ENCODE measurements at places on chromosomes 6 and 20.
A peak's percentile ranks its signal among the peaks of the same experiment; 100 is the strongest.

DNA sequence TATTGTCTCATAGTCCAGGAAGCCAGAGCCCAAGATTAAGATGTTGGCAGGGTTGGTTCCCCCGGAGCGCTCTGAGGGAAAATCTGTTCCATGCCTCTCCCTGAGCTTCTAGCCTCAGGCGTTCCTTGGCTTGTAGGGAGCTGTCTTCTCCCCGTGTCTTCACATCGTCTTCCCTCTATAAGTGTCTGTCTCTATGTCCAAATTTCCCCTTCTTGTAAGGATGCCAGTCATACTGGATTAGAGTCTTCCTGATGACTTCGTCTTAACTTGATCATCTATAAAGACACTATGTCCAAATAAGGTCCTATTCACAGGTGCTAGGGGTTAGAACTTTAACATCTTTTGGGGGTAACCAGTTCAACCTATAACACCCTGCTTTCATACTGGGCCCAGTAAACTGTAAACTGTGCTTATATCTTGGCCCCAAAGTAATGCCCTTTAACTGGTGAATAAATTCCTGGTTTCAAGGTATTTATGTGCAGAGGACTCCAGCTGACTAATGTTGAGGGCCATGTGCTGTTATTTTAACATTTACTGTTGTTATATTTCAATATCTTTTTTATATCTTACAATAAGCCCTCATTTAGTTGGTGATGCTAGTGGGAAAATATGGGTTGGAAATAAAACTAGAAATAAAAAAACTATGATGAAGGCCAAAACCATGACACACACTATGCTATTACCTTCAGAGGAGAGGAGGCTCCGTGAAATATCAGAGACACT lies 101.7 kb upstream of the IYD start:
- no peak for DNase-seq

DNA sequence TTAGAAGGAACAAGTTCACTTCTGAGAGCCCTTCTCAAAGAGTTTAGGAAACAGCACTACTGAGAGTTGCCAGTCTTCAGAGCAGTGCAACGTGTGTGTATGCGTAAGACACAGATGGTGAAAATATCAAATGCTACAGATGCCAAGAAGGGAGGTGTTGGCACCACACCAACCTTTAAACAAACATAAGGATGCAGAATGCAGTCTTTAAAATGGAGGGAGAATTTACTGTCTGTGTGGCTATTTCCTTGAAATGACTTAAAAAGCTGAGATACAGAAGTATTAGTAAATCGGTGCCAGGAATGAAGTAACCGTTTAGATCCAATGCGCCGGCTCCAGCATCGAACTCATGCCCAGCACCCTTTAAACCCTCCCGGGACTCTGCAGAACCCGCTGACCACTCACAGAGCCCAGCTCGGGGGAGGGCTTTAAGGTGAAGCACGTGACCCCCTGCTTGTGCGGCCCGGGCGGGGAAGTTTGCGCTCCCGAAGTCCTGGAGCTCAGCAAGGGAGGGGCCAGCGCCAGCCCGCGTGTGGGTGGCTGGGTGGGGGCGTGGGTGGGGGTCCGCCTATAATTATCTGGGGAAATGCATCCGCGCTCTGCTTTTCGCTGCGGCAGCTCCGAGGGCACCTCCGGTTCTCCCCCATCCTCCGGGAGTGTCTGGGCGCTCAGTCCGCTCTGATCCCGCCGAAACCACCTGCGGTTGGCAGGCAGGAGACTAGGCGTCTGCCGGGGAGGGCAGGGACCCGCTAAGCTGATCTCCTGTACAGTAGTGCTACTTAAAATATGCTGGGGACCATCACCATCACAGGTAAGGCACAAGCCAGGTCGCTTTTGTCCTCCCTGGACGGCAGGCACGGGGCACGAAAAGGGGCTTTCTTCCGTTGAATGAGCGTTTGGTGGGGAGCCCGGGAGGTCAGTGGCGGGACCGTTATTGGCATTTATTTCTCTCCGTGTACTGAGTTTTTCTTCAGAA lies 66.0 kb downstream of the ZBTB2 start:
- peak; percentile 65 for DNase-seq

DNA sequence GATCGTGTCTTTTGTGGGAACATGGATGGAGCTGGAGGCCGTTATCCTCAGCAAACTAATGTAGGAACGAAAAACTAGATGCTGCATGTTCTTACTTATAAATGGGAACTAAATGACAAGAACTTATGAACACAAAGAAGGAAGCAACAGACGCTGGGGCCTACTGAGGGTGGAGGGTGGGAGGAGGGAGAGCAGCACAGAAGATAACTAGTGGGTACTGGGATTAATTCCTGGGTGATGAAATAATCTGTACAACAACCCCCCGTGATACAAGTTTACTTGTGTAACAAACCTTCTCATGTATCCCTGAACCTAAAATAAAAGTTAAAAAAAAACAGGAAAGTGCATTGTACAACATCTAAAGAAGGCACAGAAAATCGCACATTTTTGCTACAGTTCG lies 59.0 kb upstream of the TMEM170B start:
- DNase-seq = no peak

GRCh38 chr20:44536175-44536574 lies 14.3 kb upstream of the SERINC3 start:
- no peak for DNase-seq

DNA sequence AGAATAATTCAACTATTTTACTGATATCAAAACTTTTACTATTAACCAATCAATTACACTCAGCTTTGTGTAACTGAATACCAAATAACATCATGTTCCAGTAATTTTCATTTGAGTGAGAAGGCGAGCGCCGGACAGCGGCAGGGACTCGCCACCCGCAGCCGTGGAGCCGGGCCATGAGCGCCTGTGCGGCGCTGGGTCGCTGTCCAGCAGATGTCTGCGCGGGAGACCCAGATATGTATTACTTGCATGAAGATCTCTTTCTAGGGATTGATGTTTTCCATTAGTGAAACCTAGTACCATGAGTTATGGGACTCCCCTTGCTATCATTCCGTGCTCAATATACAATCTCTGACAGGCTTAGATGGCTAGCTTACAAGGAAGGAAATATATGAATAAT lies 245.1 kb upstream of the PRSS16 start:
- no peak for DNase-seq

DNA sequence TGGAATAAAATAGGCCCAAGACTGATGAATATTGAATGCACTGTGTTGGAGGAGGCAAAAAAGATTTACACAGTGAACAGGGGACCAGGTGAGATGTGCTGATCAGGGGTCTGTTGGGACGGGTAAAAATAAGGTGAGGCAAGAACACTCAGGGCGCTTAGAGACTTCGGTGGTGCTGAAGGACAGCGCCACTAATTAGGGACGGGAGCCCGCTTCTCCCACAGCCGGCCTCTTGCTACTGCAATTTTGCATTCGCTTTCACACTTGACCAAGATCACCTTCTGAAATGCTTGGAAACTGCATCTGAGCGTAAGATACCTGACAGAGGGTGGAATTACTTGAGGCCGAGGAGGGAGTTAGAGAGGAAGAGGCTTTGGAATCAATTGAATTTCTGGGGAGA lies 7.3 kb downstream of the TFAP2D start:
- DNase-seq = no peak

- DNase-seq = no peak
Observed at GRCh38 chr6:10419749-10420545, 5.1 kb upstream of the TFAP2A start.

DNA sequence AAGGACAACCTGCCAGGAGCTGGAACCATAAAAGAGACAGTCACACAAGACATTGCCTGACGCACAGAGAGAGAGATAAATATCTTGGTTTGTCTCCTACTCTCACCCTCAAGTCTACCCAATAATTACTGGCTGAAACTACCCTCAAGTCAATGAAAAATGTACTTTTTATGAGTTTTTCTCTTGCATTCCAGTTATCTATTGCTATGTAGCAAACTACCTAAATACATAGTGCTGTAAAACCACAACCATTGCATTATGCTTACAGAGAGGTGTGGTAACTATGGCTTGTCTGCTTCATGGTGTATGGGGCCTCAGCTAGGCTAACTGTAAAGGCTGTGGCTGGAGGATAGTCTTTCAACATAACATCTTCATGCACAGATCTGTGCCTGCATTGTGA lies 247.8 kb downstream of the HAO1 start:
- no peak for DNase-seq

DNA sequence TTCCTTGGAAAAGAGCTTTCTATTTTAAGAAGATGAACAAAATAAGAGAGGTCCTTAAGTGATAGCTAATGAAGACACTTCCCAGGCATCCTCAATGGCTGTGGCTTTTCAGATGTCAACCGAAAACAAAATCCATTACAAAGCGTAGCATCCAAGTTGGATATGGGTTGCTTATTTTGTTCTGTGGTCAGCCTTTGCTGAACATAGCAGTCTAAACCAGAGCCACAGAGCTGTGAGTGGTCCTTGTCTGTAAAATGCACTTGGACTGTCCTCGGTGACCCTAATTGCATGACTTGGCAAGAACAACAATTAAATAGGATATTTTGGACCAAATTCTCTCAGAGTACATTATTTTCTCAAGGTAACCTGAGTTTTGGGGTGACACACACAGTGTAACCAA lies 10.4 kb upstream of the BFSP1 start:
- DNase-seq = no peak

GRCh38 chr6:144006736-144007477 lies 1.2 kb downstream of the PLAGL1 start:
- DNase-seq = no peak

DNA sequence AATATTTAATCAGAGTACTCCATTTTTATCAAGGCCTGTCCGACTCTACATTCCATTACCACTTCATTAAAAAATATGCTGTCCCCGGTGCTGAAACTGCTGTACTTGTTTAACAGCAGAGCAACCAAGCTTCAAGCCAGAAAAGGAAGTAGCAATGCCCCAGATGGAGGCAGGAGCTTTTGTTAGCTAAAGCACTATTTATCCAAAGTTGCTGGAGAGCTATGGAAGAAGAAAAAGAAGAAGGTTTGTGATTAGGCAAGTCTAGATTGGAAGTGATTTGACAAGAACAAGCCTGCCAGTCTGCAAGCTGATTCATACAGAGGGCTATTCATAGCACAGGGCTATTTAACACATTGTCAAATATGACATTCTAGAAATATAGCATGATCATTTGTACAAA lies 160.9 kb upstream of the SPTLC3 start:
- no peak for DNase-seq

DNA sequence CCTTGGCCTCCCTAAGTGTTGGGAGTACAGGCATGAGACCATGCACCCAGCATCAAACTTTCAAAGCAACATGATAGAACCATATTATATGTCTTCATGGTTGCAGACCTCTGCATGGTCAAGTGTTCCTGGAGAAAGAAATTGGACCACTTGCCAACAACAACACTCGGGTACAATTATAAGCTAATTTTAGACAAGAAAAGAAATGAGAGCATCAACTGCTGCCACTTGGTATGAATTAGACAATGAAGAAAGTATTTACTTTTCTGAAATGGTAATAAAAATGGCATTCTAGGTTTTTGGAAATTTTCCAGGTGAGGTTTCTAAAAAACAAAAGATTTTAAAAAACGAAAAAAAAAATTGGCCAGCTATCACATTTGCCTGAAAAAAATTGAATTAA lies 7.7 kb upstream of the PM20D2 start:
- no peak for DNase-seq

- peak; percentile 12 for DNase-seq
Observed at GRCh38 chr20:23126281-23127061, 40.3 kb upstream of the CD93 start.

- no peak for DNase-seq
Observed at GRCh38 chr6:122712448-122713137, 66.9 kb upstream of the FABP7 start.

GRCh38 chr6:33738153-33738552 lies 8.6 kb downstream of the IP6K3 start:
- no peak for DNase-seq

DNA sequence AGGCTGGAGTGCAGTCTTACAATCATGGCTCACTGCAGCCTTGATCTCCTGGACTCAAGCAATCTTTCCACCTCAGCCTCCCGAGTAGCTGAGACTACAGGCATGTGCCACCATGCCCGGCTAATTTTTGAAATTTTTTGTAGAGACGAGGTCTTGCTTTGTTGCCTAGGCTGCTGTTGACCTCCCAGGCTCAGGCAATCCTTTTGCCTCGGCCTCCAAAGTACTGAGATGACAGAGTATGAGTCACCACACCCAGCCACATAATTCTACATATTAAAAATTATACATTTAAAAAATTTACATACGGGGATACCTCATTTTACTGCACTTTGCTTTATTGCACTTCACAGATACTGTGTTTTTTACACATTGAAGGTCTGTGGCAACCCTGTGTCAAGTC lies 115.1 kb downstream of the MAN1A1 start:
- no peak for DNase-seq

DNA sequence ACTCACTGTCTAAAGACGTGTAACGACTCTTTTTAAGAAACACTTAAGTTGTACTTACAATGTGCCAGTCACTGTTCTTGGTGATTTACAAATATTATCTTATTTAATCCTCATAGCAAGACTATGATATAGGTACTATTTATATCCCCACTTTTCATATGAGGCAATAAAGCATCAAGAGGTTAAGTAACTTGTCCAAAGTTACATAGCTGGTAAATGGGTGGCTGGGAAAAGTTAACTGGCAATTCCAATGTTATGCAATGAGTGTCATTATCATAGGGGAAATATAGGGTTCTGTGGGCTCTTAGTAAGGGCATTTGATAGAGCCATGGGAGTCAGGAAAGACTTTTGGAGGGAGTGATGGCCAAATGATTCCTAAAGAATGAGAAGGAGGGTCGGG lies 21.4 kb upstream of the RIPOR2 start:
- DNase-seq = no peak

DNA sequence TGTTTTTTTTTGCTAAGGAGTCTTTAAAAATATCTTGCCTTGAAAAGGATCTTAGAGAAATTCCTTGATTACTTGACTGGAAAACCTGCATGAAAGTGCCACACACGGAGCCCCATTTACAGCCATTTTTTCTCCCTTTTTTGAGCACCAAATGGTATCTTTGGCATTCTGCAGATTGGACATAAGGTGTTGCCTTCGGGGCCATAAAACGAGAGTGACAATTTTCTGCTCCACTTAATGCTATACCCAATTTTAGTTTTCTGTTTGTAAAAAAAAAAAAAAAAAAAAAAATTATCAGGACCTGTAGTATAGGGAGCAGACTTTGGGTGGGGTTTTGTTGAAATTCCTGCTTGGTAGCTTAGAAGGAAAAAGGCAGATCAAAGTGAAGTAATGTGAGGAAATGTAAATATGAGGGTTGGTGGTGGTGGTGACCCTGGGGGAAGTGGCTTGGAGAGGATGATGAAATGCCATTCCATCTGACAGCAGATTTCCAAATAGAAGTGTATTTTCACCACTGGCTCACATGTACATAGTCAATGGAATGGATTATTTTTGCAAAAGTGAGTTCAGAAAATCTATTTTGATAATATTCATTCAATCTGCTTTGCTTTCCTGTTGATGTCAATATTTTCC lies 212.1 kb upstream of the SOX4 start:
- no peak for DNase-seq

DNA sequence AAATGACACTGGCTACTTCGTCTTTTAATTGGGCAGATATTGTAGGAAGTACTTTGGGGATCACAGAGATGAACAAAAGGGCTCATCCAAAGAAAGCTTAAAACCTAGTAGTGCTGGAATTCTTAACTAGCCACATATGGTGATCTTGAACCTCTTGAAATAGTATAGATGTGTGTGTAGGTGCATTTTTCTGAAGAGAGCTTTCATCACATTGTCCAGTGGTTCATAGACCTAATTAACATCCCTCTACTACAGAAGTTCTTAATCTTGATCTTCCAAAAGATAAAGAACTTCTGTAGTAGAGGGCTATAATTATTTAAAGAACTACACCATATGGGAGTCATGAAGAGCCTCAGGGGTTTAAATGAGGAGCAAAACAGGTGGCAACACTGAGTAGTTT lies 2.3 kb upstream of the PRIM2 start:
- DNase-seq = no peak

Data from omental fat pad (tissue), 4 donors.